ENCODE measurements at places on chromosomes 3 and 15.
A peak's percentile ranks its signal among the peaks of the same experiment; 100 is the strongest.

GRCh38 chr3:138458774-138459499, 24.5 kb downstream of the ESYT3 start:
- no peak for DNase-seq

DNA sequence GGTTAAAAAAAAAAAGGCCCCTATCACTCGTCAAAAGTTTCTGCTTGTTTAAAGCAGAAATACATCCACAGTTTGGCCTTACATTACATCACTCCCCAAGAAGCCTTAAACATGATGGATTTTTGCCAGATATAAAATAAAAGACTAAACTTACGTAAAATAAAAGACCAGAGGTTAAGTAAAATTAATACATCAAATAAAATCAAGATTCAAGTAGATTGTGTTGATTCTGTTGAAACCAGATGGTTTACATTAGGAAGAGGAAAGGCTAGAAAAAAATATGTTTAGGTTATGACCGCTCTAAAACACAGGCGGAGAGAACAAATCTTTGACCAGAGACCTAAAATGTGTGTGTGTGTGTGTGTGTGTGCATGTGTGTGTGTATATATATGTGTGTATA, 104.1 kb downstream of the DUT start:
- DNase-seq, result no peak

GRCh38 chr3:37725842-37726241, 135.8 kb upstream of the CTDSPL start:
- no peak for DNase-seq

DNA sequence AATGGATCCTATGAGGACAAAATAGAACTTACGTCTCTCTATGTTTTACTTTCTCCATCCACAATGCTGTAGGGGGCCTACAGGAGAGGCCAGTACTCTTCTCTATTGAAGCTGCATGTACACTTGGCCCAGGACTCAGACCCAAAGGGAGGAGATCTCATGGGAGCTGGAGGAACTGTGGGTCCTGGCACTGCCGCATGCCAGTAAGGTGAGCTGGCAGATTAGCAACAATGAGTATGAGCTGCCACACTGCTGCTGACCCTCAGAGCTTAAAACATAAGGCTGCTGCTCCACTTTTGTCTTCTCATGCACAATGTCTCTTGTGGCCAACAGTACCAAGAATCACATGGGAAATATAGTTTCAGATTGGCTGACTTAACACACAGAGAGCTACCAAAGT, 57.8 kb upstream of the TBC1D5 start:
- no peak for DNase-seq

- no peak for DNase-seq
These were observed 32.3 kb upstream of the SEMA3F start for GRCh38 chr3:50122661-50123391.

GRCh38 chr3:183427876-183428446, 458 bp downstream of the MCF2L2 start:
- peak; percentile 77 for DNase-seq

- DNase-seq, result no peak
These were observed 201.2 kb downstream of the SATB1 start for GRCh38 chr3:18223974-18224373.

GRCh38 chr3:159637883-159638542, 350.6 kb upstream of the IL12A start:
- DNase-seq, result peak; percentile 37

DNA sequence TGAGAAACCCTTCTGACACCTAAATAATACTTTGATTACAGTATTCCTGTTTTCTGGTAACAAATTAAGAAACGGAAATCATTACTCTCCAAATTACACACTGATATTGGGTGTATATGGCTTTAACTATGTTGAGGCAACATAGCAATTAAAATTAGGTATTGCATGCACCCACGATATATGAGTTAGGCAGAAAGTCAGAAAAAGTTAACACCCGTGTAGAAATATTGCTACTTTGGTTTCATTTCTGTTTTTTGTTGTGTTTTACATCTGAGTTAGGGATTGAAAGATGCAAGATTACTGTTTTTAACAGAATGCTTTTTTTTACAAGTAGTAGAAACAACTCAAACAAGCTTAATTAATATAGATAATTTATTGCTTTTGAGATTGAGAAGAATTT, 327.8 kb downstream of the GBE1 start:
- DNase-seq, result no peak

- DNase-seq, result no peak
These were observed 51.5 kb downstream of the PLXNA1 start for GRCh38 chr3:127034195-127034989.

DNA sequence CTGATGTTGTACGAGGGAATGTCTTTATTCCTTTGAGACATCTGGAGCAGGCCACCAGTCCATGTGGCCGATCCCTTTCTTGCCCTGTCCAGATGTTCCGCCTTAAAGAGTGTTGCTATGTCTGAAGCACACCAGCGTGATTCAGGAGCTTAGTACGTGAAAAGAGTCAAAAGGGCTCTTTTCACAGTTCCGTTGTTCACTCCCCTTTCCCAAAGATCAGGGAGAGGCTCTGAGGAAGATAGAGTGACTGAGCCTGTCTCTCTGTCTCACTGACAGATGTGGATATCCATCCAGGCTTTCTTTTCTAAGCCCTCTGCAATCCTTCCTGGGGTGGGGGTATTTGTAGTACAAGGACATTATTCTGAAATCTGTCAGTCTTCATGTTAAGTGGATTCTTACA, 262.5 kb upstream of the LRTM1 start:
- peak; percentile 67 for DNase-seq

- DNase-seq, result no peak
These were observed 27.6 kb upstream of the LIMD1 start for GRCh38 chr3:45566951-45567411.

DNA sequence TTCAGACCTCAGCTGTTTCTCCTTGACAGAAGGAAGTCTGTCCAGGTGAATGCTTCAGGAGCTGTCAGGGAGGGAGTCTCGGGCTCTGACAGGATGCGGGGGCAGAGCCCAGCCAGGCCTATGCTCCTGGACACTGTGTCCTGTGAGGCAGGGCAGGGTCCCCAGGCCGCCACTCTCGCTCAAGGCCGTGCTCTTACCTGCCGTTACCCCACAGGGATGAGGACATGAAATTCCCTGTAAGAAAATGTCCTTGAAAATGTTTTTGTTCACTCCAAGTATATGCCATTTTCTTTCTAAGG, 63.9 kb downstream of the BOC start:
- DNase-seq, result no peak

DNA sequence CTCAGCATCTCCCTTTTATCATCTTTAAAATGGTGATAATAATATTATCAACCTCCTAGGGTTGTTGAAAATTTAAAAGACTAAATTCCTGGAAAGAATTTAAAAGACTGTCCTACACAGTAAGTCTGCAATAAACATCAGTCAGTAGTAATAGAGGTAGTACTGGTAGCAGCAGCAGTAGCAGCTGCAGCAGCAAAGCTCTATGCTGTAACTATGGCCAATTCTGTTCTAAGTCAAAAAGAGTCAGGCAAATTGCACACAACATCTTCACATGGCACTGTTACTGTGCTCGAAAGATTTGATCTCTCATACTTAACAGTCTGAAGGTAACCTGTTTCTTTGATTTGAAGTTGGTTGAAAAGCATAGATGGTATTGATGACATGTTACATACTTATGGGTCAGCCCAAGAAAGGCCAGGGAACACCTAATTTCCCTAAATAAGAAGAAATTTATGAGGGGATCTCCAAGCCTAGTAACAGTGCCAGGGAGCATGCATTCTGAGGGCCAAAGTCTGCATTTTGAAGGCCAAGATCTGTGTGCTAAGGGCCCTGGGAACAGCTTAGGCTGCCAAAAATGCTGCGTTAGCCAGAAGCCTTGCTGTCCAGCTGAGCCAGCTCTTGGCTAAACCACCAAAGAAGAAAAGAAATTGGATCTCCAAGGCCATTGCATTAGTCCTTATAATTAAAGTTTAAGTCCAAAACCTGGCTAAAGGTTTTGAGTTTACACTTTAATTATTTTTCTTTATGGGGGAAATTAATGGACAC, 68.2 kb downstream of the SIDT1 start:
- DNase-seq, result no peak

DNA sequence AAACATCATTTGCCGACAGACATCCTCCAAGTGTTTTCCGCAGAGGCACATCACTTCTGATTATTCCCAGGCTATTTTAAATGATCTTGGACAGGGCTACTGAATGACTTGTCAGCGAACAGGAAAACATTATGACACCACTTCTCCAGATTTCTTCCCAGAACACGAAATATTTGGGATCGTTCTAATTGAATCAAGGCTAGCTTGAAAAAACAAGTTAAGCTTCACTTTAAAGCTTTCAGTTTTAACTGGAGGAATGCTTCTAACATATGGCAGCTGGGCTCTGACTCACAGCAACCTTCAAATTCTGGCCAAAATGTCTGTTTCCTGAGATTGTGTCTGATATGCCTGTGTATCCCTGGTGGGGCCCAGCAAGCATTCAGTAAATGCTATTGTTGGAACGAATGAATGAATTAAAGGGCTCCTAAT, 127.0 kb upstream of the ICE2 start:
- DNase-seq, result peak; percentile 67

- DNase-seq, result no peak
These were observed 76.4 kb downstream of the ZPLD1 start for GRCh38 chr3:102511168-102511567.

GRCh38 chr15:51809457-51809856, 20.0 kb upstream of the TMOD3 start:
- DNase-seq, result no peak

GRCh38 chr3:72289692-72290071, 504.7 kb upstream of the PROK2 start:
- no peak for DNase-seq

DNA sequence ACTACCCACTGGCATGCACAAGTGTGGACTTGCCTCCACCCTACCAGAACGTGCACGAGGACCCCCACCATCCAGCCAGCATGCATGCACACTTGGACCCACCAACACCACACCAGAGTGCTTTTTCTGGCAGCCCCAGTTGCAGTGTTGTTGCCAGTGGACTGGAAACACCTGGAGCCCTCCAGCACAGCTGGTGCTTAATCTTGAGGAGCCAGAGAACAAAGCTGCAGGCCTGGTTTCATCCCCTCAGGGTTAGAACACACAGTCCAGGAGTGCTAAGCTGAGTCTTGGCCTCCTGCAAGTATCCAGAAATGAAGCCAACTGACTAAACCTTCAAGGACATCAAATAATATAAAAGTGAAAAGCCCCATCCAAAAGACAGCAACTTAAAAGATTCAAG, 888.0 kb downstream of the NTRK3 start:
- no peak for DNase-seq

DNA sequence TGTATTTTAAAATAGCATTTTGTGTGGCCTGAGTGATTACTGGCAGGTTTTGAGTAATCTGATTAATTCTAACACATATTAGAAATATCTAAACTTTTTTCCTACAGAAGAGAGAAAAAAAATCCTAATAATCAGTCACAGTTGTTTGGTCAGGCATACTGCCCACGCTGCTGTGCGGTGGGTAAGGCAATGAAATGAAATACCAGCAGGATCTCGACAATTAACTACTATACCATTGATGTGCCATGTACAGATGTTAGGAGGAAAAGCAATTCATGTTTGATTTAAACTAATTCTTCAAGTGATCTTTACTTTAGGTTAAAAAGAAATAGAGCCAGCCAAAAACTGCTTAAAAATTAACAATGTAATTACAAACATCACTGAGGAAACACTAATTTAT, 5.2 kb downstream of the GRAMD2A start:
- DNase-seq, result no peak

GRCh38 chr3:55367384-55367783, 119.7 kb downstream of the WNT5A start:
- no peak for DNase-seq

GRCh38 chr3:112908252-112908651, 61.6 kb upstream of the CD200R1L start:
- no peak for DNase-seq

DNA sequence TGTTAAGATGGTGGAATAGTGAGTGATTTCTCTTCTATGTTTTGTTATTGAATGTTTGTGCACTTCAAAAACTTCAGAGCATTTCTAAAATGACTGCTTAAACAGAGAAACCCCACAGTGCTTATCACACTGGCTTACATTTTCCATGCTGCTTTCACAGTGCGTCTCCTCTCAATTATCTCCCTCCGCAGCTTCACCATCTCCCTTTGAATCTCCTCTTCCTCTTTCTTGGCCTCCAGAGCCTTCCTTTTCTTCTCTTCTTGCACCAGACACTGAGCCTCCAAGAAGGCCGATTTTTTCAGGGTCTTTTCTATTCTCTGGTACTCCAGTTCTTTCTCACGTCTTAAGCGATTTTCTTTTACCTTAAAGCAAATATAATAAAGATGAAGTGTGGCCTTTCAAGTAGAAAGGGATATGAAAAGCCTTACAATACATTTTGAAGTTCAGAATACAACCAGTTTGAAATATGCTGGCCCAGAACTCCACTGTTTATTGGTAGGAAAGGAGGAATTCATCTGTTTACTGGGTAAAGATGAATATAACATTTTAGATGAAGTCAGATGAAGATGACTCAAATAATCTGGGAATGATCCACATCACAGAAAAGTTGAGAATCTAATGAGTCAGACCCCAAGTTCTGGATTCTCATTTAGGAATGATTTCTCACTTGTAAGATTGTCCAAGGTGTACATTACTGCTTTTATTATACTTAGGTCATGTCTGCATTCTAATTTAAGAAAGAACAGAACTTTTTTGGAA, 21.4 kb downstream of the CCDC191 start:
- DNase-seq, result peak; percentile 19

GRCh38 chr3:146550070-146550615, 5.7 kb upstream of the PLSCR1 start:
- no peak for DNase-seq

DNA sequence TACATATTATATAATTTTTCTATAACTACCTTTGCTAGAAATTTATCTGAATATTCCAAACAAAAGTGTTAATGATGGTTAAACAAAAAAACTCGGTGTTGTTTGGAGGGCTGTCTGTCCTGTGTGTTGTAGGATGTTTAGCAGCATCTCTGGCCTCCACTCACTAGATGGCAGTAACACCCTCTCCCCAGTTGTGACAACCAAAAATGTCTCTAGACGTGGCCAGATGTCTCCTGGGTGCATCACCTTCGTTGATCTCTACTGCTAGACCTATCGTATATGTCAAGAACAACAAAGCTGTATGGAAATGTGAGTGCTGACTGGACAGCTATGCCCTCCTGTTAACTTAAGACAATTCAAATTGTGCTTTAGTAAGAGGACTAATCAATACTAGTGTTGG, 14.1 kb downstream of the ANKRD34C start:
- DNase-seq, result no peak

DNA sequence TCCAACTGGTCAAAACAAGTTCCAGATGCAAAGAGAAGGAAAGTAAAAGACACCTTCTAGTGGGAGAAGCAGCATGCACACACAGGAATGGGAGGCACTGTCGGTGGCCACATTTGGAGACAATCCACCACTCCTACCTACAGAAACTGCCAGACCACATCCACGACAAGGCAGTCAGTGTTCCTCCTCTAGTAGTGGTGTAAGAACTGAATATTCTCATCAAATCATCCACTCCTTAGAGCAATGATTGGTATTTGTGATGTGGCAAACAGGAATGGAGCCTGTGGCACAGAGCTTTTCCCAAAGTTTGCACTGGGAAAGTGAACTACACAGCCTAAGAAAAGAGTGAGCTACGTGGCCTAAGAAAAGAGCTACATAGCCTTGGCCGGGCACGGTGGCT, 5.1 kb upstream of the SPINT1 start:
- DNase-seq, result peak; percentile 42

- no peak for DNase-seq
These were observed 46.1 kb downstream of the RFTN1 start for GRCh38 chr3:16467393-16467792.
